ENCODE measurements at places on chromosomes 3 and 15.

GRCh38 chr3:45499529-45499928 is 95.0 kb upstream of the LIMD1 start:
- DNase-seq, result no peak

DNA sequence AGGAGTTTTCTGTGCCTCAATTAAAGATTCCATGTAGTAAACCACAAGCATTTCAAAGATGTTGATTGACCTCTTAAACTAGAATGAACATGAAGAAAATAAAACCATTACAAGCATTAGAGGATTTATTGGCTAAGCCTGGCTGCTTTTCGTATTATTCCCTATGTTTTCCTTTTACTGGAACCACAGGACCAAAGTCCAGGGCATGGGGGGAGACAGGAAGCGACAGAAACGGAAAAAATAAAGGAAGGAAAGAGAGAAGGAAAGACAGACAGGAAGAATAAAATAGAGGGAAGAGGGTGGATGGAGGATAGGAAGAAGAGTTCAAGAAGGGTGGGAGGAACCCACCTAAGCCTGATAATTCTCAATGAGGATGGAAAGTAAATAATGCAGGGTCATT is 169.9 kb downstream of the SHQ1 start:
- DNase-seq, result no peak

DNA sequence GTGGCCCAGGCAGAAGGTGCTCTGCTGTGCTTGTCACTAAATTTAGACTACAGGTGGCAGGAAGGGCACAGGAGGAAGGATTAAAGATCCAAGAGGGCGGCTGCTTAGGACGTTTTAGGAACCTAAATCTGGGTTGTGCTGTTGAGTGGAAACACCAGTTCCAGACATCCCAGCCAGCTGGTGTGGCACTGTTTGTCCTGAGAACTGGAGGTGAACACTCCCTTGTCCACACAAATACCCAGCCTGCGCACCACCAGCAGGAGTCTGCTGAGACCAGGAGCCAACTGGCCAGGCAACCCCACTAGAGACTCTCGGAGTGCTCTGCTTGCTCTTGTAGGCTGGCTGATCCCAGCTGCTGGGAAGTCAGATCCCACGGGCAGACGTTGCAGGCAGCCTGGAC is 30.3 kb upstream of the UACA start:
- no peak for DNase-seq

- DNase-seq, result no peak
Measured at GRCh38 chr15:71712182-71712581, 98.2 kb upstream of the NR2E3 start.

- no peak for DNase-seq
Measured at GRCh38 chr15:40006003-40006402, 33.0 kb downstream of the SRP14 start.

DNA sequence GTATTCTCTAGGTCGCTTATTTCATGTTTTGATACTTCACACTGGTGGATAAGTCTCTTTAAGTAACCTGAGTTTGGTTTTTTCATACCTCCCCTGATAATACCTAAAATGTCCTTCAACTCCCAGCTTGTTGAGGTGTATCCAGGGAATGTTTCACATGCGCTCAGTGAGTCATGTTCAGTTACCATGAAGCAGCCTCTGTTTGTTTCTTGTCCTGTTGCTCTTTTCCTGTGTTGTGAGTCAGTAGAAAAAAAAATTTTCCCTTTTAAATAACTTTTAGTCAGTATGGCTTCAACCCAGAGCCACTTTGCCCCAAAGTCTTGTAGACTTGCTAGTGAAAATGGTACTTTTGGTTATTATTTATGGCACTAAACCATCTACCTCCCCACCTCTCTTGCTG is 278.4 kb upstream of the ZPLD1 start:
- no peak for DNase-seq

GRCh38 chr3:122000936-122001605 is 21.0 kb downstream of the ILDR1 start:
- DNase-seq, result no peak

GRCh38 chr3:97102641-97103040 is 288.2 kb downstream of the EPHA6 start:
- no peak for DNase-seq

DNA sequence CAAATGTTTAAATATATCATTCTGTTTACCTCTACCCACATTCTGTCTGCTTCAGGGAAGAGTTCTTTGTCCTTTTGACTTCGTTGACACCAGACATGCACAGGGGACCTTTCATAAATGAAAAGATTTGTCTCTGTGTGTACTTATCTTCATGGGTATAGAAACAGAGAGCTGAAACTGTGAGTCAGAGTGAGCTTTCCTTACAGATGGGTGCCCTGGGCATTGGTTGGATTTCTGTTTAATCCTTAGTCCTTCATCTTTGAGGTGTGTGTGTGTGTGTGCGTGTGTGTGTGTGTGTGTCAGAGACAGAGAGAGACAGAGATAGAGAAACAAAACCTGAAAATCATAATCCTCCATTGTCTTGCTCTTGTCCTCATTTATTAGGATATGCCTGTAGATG is 517.4 kb downstream of the TUSC7 start:
- no peak for DNase-seq

DNA sequence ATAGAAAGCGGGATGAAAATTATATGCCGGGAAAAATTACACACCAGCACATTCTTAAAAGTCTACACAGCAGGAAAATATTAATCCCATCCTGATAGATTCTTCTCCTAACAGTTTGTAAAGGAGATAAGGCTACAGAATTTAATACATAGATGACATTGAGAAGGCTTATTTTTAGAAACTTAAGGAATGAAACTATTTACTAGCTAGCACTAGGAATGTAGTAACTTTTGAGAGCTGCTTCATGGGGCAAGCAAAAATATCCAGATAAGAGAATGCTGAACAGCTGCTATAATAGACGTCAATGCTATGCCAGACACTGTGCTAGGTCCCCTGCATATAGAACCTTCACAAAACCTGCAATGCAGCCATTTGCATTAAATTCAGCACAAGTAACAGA is 912.7 kb upstream of the NR2F2 start:
- DNase-seq, result no peak

DNA sequence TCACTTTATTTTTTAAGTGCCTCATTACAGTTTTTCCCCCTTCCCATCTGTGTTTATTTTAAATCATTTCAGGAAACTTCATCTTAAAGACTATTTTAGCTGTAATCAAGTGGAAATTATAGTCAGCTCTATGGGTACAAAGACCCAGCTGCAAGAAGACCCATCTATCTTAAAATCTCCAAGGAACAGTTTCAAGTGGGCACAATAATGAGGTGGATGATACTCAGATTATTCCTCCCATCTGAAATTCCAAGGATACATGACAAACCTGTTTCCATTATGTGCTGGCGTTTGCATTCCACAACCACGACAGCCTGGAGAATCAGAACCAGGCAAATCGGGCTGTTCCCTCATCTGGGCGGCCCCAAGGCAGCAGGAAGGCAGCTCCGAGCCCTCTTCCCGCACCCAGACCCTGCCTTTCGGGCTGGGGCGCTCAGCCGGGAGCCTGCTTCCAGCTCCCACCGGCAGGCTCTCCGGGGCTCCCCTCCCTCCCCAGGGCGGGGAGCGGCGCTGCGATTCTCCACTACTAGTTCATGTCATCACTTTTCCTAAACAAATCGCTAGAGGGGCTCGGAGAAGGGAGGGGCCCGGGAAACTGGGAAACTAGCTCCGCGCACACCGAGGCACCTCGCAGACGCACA is at the start of gene MGLL:
Gene MGLL (minus strand): TSS at position 475 of the 641 bp plus-strand sequence. CDS start 197 bp downstream, at position 278.
- no peak for DNase-seq

DNA sequence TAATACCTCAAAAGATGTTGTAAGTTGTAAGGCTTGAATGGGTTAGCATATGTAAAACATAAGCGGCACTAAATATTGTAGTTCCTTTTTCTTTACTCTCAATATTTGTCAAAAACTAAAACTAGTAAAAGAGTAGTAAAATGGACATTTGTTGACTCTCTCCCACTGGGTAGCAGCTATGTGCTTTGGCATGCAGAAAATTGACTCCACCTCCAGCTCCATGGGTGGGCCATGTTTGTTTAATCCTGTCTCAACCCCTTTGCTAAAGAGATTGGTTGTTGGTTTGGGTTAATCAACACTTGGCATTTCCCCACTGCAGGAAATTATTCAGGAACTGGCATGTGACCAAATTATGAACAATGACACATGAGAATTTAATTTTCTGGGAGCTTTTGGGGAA is 114.8 kb downstream of the EOMES start:
- no peak for DNase-seq

- no peak for DNase-seq
Measured at GRCh38 chr3:34254285-34254684, 455.9 kb downstream of the PDCD6IP start.

GRCh38 chr15:100311833-100312476 is 29.8 kb downstream of the ADAMTS17 start:
- DNase-seq, result no peak

DNA sequence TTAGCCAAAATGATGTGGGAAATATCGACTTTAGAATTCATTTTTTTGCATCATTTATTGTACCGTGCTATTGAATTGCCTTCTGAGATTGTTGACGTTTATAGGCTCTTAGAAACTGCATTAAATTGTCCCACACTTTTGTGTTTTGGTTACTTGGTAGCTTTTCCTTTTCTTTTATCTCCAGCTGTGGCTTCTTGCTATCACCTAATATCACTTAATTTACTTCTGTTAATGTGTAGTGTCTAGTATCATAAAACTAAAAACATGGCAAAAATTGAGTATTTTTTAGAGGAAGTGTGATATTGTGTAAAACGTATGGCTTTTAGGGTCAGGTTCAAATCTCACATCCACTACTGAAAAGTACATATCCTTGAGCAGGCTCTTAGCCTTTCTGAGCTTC is 11.2 kb downstream of the TMOD3 start:
- no peak for DNase-seq

GRCh38 chr3:71786551-71786950 is 1.6 kb upstream of the PROK2 start:
- DNase-seq, result no peak

GRCh38 chr15:58840048-58840447 is 68.9 kb downstream of the MINDY2 start:
- no peak for DNase-seq

DNA sequence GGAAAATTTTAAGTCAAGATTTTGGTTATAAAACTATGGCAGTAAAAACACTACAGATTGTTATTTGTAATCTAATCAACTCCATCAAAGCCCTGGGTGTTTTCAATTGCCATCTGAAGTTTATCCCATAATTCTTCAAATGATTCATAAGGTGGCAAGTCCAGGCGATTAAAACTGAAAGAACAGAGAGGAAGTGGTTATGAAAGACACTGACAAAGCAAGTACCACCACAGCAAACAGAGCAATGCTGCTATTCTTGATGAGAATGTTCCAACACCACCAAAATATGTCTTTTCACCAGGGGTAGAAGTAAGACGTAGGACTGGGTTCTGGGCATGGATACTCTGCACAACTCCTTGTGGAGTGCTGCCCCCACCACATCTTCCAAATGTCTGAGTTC is 86.9 kb upstream of the PRTG start:
- DNase-seq, result no peak

DNA sequence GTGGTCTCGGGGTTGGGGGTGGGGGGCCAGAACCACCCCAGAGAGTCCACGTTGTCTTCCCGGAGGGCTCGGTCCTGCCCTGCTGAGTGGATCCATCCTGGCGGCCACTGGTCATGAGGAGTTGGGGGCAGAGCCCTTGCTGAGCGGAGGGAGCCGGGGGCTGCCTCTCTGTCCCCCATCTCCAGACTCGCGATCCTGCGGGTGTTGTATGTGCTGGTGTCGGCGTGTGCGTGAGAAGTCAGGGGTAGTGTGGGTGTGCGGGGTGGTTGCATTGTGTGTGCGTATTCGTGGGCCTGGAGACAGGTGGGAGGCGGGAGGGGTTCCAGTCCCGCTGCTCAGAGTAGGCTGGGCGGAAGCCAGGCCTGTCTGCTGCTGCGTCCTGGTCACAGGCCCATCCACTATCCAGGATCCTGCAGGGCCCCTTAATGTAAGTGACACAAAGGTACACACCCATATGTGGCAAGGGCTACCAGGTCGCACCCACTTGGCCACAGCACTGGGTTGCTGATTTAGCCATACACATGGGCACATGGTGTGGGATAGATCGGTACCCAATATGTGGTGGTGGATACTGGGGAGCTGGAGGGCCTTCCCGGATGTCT is 30.7 kb downstream of the NBEAL2 start:
- no peak for DNase-seq

GRCh38 chr3:54067055-54067698 is 55.2 kb upstream of the CACNA2D3 start:
- no peak for DNase-seq

GRCh38 chr3:79598594-79598993 is 169.2 kb downstream of the ROBO1 start:
- no peak for DNase-seq

- DNase-seq, result no peak
Measured at GRCh38 chr15:72850833-72851232, 67.3 kb upstream of the ADPGK start.

DNA sequence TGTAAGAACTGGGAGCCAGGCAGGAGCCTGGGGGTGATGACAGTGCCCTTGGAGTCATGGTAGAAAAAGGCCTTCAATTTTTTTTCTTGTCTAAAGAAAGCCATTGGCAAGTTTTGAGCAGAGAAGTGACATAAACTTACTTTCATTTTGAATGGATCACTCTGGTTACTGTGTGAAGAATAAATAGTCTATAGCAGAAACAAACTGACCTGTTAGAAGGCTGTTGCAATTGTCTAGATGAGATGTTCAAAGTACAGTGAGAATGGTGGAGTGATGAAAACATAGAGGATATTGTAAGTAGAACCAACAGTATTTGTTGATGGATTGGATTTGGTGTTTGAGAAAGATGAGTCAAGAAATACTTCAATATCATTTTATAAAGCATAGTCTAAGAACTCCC is 439.9 kb downstream of the TBL1XR1 start:
- DNase-seq, result no peak

- DNase-seq, result no peak
Measured at GRCh38 chr3:43559961-43560360, 61.9 kb downstream of the ANO10 start.

GRCh38 chr3:31240466-31240865 is 292.3 kb upstream of the STT3B start:
- DNase-seq, result no peak

DNA sequence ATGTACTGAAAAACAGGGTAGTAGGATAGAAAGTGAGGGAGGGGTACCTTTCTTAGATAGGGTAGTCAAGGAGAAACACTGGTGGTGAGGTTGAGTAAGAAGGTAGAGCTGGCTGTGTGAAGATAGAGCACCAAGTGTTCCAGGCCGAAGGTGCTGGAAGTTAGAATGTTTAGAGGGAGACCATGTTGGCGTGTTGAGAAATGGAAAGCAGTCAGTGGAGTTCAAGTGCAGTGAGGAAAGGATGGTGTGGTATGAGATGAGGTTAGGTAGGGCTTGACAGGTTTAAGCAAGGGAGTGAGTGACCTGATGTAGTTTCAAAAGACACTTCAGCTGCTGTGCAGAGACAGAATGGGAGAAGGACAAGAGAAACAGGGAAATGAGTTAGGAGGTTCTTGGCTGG is 54.2 kb upstream of the CHST2 start:
- no peak for DNase-seq

All from foreskin melanocyte (primary cell).